ENCODE measurements at places on chromosomes 6 and 20.

- no peak for DNase-seq
These were observed 41.2 kb downstream of the XRN2 start for GRCh38 chr20:21344206-21344900.

- no peak for DNase-seq
These were observed 85.7 kb downstream of the HIVEP1 start for GRCh38 chr6:12097791-12098190.

- no peak for DNase-seq
These were observed 82.6 kb downstream of the SERAC1 start for GRCh38 chr6:158085261-158086053.

- DNase-seq = no peak
These were observed 121.4 kb upstream of the LY86 start for GRCh38 chr6:6466967-6467761.

- no peak for DNase-seq
These were observed 266.5 kb downstream of the C6orf118 start for GRCh38 chr6:165042912-165043311.

DNA sequence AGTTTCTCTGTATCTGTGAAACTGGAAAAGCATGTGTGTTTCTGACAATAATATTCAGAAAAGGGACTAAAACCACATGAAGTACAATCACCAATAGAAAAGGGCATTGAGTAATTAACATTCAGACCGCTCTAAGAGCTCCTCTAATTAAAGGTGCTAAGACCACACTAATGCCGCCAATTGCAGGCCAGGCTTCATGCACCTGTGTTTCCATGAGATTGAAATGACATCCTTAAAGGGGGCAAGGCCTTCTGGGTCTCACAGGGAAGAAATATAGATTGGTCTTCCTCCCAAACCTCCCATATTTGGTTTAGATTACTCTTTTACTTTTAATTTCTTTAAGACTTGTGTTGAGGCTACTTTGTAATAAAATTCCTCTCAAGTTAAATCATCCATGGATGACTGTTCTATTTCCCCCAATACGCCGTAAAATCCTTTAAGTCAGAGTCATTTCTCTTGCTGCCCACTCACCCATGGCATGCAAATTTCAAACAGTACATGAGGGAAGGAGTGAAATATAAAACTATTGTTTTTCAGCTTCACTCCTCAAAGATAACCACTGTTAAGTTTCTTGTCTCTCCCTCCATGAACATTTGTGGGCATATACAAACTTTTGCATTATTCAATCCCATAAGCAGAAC lies 110.6 kb downstream of the UBE3D start:
- DNase-seq = no peak

GRCh38 chr6:6912817-6913744 lies 194.7 kb upstream of the RREB1 start:
- no peak for DNase-seq

GRCh38 chr6:63785006-63785405 lies 149.4 kb downstream of the PHF3 start:
- DNase-seq = no peak

- DNase-seq = no peak
These were observed 13.5 kb upstream of the NT5E start for GRCh38 chr6:85436411-85436810.

- DNase-seq = no peak
These were observed 22.2 kb upstream of the ADGRG6 start for GRCh38 chr6:142279350-142280180.

DNA sequence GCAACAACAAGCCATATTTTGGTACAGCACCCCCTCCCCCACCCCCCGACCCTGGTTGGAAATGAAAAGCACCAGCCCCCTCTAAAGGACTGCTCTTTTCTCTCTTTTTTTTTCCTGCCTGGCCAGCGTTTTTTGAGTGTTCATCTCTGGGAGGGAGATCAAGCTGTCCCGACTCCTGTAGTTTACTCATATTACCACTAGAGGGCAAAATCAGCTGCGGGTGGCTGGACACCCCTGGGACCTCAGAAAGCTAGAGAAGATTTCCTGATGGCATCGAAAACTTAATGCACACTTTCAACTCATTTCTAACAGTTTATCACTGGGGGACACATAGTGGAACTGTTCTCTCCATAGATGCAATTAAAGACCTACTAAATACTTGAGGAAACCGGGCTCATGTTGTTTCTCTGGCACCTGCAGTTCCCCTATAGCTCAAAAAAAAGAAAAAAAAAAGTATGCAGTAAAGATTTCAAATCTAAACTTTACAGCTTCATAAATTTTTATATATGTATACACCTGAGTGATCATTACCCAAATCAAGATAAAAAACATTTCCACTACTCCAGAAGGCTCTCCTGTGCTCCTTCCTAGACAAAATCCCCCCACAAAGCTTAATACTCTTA lies 24.4 kb downstream of the CNBD2 start:
- peak; percentile 72 for DNase-seq

- no peak for DNase-seq
These were observed 17.9 kb upstream of the MOCS1 start for GRCh38 chr6:39952167-39952566.

DNA sequence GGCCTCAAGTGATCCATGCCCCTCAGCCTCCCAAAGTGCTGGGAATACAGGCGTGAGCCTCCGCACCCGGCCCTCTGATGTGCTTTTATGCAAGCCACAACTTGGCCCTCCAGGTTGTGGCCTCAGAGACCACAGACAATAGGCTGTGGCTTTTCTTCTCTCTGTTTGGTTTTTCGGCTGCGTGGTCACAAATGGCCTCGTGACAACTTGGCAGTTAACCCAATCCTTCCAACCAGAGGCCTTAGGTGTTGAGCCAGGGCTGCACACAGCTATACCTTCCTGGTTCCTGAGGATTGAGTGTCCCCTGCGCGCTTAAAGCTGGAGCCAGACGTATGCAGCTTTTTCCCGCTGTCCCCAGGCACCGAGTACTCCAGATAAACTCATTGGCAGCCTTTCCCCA lies 6.3 kb upstream of the TGM3 start:
- peak; percentile 57 for DNase-seq

DNA sequence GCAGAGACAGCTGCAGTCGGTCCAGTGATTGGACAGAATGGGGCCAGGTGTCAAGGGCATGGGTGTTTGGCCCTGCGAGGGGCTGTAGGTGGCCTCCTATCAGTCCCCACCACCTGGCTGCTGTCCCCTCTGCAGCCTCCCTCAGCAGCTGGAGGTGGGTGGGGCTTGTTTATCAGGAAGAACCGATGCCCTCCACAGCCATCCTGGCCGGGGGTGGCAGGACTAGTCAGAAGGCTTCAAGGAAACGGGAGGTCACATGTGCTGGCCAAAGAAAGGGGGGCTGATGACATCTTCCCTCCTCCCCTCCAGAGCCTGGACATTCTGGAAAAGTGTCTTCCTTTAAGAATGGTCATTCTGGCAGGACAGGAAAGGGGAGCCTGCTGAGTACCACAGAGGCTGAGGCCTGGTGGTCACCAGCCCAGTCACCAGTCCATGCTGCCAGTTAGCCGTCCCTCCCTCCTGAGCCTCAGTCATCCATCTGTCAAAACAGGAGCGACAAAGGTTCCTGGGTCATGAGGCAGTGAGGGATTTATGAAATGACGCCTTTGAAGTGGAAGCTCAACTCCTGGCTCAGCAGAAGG lies 4.1 kb downstream of the FAM210B start:
- DNase-seq = peak; percentile 72

DNA sequence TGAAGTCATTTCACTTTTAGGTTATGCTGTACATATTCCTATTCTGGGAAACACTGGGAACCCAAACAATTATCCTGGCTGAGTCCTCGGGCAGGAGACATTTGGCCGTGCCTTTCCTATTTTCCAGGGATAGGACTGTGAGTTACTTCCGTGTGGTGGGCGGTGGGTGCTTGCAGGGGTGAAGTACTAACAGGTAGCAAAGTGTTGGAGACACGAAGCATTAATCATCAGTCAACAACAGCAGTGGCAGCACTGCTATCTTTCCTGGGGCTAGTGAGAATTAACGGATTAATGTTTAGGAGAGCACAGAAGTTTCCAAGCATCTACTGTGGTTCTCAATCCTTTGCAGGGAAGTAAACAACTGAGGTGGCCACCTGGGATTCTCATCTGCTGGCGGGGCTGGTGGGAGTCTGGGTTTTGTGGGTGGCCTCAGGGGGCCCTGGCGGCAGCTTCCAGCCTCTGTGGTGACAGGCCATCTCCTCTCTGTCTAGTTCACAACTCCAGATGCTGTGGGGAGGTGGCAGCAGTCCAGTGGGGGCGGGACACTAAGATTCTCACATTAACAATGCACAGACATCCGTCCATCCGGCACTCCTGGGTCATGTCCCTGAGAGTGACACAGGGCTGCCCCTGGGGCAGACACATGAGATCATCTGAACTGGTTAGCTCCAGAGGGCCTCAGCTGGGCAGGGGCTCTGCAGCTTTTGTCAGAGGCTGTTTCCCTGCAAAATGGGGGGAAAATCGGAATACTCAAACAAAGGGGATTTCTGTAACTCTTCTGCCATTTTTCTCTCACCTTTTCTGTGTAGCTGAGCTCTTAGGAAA lies 90.9 kb downstream of the GJA10 start:
- DNase-seq = peak; percentile 35

DNA sequence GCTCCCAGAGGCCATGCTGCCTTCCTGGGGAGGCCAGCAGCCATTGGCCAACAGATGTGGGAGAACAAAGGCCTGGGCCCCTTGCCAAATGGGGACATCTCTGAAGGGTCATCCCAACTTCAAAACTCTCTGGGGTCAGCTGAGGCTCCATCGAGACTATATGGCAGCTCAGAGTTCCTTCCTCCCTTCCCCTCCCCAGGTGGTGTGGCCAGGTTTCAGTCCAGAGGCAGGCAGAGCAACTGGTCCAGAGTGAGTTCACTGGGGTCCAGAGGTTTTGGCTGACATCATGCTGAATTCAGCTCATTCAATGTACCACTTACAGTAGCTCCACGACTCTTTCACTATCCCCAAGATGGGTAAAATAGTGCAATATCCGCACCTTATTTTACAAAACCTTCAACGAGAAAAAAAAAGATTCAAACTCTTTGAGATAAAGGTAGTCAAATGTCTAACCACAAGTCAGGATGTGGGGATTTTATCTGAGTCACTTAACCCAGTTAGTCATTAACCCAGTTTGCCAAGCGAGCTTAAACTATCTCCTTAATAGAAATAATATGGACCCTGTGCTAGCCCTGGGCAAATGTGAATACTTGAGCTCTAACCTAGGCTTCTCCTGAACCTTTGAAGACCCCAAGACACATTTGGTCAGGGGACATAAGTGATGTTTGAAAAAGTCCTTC lies 108.4 kb upstream of the PLEKHG1 start:
- DNase-seq = no peak

DNA sequence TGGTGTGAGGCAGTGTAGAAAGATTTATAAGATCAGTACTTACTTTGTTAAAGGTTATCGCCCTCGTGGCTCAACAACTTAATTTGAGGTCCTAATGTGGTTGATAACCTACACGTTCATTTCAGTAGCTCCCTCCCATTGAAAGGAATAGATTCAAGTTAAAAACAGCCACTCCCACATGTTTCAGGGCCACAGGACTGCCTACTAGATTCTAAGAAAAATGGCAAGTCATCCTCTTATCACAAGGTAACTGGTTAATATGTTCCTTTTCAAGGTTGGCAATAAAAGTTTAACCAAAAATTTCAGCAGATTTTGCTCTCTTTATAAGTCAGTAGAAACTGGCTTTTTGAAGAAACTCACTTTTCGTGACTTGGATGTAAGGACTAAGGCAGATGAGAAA lies 17.1 kb downstream of the GSTA2 start:
- DNase-seq = peak; percentile 32

DNA sequence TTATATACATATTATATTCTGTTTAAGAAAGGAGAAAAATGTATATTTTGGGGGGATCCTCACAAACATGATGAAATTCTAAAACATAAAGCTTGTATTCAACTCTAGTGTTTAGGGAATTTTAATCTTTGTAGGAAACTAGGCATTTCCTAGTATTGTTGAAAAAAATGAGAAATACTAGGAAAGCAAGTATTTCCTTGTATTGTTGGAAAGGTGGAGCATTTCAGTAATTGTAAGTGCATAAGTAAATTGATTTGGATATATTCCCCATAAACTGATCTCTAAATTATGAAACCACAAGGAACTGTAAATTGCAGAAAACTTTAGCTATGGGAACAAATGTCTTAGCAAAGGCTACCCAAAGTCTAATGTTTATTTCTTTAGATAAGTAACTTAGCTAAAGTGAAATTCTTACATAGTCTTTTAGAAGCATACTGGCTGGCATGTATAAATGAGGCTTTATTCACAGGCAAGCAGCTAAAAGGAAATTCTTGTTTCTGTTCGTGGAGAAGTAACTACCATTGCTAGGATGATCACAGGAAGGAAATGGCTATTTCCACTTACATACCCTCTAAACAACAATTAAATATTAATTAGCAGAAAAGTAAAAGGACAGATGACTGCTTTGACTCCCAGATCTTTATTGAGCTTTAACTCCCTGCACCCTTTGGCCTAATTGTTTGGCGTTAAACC lies 19.9 kb upstream of the NRN1 start:
- DNase-seq = no peak

DNA sequence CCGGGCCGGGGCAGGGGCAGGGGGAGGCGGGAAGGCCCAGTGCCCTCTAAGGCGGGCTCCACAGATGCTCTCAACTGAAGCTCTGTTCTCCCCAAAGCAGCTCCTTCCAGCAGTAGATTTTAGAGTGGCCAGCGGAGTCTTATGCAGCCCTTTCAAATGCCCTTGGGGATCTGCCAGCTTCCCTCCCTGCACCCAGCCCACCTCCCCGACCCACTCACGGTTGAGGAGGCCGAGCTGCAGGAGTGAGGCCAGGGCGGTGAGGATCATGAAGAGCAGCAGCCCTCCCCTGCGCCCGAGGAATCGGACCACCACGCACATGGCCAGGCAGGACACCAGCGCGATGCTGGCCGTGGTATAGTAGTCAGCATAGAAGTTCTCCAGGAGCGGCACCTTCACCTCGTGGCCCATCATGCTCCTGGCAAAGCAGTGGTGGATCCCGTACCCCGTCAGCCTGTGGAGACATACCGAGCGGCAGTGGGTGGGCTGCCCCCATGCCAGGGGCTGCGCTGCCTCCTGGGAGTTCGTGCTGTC lies 28.0 kb downstream of the PSMG4 start:
- no peak for DNase-seq

DNA sequence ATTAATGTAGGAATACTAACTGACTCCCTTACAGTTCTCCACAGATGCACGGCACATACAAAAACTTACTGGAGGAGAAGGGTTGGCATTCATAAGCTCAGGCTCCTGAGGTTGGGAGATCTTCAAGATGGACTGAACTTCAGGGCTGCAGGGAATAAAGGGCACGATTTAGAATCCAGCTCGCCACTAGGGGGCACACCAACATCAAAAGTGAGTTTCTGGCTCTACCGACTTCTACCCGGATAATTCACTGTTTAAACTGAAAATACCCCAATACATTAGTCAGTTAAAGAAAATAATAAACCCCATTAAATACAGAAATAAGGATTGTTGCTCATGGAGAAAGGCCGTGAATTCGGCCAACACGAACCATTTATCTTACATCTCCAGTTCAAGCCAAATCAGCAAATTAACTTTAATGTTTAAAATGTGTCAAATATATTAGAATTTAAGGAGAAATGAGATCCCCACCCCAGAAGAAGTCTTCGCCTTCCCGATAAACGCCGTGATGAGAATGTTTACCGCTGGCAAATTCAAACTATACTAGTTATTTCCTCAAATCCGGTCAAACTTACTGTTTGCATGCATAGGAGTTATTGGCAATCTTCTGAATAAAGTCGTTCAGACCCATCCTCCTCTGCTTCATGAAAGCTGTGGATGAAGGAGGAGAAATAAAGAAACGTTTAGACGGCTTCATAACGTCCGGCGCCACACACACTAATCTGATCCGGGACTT lies 121.7 kb upstream of the SLC2A12 start:
- peak; percentile 87 for DNase-seq

- no peak for DNase-seq
These were observed 127.0 kb downstream of the CEBPB start for GRCh38 chr20:50317609-50318008.

GRCh38 chr20:5580940-5581708 lies 169.1 kb upstream of the SHLD1 start:
- no peak for DNase-seq
